ENCODE measurements at places on chromosomes 11 and 22. TPM values are rescaled to one million over a fixed set of nuclear protein-coding genes. Genes with fewer than 3 reads are reported as not detected.

GRM5 gene
- total RNA-seq: not detected

SCN2B gene
- not detected for total RNA-seq

GLYATL2 gene
- not detected for total RNA-seq

EMID1 gene
- total RNA-seq: 0.07 TPM

OR52I1 gene
- total RNA-seq: not detected

LZTR1 gene
- 24.1 TPM for total RNA-seq

MYOD1 gene
- 0.15 TPM for total RNA-seq
